Effector CD8-positive, alpha-beta T cell (primary cell): ENCODE measurements at places on chromosomes 5 and 9.

DNA sequence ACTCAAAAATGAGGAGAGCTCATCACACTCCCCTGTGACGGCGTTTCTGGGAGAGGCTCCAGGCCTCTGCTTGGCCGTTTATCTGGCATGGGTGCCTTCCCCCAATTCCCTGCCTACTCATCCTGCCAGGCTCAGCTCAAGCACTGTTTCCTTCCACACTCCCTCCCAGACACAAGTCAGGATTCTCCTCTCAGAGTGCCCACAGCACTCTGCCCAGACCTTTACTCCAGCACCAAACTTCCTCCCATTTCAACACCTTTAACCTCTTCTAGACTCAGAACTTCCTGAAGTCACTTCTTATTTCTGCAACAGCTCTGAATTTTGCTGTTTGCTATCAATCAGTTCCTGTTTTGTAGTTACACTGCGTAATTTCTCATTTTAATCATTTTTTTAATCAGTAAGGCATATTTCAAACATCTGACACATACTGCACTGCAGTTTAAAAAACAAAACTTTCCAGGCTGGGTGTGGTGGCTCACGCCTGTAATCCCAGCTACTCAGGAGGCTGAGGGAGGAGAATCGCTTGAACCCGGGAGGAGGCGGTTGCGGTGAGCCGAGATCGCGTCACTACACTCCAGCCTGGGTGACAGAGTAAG lies 16.0 kb downstream of the TRMO start:
- DNase-seq = no peak

DNA sequence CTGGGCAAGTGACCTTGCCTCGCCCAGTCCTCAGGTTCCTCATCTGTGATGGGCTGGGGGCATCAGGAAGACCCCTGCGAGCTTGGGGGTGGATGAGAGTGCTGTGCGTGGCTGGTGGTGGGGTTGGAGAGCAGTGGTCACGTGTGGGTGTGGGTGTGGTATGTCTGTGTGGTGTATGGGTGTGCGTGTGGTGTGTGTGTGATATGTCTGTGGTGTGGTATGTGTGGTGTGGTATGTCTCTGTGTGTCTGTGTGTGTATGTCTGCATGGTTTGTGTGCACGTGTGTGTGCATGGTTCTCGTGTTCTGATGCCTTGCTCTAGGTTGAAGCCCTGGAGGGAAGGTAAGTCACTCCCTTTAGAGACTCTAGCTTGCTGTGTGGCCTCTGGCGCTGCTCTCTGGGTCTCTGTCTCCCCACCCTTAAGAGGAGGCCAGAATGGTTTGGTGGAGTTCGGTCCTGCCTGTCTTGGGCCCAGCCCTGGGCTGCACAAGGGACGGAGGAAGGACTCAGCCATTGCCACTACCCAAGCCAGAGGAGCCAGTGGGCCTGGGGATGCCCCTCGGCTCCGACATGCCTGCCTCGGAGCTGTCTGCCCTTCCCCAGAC lies 87.0 kb downstream of the RXRA start:
- DNase-seq = no peak

DNA sequence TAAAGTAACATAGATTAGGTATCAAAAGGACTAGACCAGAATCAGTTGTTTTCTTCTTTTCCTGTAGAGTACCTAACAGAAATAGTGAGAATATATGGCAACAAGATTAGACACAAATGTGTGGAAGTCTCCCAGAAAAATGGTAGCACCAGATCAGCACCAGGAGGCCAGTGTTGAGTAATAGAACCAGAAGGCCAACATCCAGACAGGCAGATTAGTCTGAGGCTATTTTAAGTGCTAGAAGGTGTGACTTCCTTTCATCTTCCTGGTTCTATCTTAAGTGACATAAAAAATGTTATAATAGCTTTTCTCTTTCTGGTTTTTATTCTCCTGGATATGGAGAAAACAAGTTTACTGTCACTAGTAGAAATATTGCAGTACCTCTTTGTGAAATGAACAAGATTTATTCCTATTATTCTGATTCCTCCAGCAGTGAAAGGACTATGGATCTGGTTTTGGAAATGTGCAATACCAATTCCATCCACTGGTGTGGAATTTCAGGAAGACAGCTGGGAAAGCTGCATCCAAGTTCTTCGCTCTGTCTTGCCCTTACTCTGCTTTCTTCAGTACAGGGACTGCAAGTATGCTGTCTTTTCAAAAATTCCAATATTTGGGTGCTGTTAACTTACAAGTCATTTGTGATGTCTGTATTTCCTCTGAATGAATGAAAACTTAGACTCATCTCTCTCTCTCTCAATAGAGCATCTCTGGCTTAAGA lies 39.1 kb downstream of the SHLD3 start:
- DNase-seq = no peak

DNA sequence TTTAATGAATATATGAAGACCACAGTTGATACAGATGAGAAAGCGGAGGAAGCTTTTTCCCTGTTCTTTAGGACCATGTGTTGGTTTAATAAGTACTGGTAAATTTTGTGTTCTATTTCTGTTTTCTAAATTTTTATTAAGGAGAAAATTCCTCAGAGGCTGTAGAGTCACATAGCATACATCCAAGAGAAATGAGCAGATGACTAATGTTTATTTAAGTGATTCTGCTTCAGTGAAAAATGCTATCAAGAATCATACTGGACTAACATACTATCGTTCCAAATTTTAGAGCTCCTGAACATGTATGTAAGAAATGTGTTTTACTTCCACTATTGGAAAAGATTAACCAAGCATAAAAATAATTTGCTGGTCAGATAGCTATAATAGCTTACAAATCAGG lies 115.0 kb downstream of the KIAA1958 start:
- DNase-seq = no peak

- DNase-seq = no peak
Measured at GRCh38 chr5:147375151-147375550, 134.7 kb downstream of the DPYSL3 start.

GRCh38 chr9:118364266-118365106 lies 660.3 kb downstream of the TLR4 start:
- DNase-seq = no peak

DNA sequence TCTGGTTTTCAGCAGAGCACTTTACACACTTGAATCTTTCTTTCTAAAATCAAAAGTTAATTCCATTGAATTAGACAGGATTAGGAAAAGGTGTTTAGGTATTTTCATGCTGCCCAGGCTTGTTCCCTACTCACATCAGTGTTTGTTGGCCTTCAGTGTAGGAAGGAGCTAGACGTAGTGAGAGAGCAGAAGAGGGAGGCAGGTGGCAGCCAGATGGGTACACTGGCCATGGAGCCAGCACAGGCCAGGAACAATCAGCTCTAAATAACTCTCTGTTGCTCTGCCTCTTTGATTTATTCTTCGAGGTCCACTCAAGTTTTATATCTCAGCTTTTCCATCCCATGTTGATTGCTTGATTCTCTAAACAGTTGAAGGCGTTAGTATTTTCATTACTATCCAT lies 529.6 kb downstream of the PSAT1 start:
- no peak for DNase-seq

GRCh38 chr5:50501491-50502228 lies 60.6 kb upstream of the EMB start:
- DNase-seq = no peak

DNA sequence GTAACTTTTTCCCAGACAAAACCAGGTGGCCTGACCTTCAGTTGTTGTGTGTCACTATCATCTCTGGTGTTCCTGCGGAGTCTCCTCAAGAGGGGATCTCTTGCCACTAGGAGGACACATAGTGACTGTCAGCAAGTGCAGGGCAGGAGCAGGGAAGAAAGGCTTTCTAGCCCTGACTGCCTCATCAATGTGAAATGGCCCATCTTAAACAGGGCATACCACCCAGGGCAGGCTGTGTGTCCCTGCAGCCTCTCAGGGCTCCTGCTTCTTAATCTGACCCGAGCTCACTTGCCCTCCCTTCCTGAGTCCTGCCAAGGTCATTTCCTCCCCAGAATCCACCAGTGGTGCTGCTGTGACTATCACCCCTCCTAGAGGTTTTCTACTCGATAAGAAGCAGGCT lies 57.4 kb upstream of the SIMC1 start:
- no peak for DNase-seq

GRCh38 chr5:153707626-153708025 lies 217.2 kb downstream of the GRIA1 start:
- no peak for DNase-seq

DNA sequence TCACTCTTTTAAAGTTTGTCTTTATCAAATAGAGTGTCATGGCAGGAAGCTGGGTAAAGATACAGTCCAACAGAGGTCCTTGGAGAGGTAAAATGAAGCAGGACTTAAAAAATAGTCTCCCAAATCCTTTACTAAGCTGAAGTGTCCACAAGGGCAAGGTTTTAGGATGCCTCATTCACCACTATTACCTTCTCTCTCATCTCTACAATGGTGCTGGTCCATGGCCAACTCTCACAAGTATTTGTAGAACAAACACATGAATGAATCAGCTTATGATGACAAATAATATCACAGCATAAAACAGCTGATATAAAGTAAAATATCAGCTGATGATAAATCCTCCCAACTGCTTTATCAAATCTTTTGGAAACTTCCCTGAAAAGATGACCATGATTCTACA lies 162.3 kb upstream of the ZNF462 start:
- DNase-seq = no peak

DNA sequence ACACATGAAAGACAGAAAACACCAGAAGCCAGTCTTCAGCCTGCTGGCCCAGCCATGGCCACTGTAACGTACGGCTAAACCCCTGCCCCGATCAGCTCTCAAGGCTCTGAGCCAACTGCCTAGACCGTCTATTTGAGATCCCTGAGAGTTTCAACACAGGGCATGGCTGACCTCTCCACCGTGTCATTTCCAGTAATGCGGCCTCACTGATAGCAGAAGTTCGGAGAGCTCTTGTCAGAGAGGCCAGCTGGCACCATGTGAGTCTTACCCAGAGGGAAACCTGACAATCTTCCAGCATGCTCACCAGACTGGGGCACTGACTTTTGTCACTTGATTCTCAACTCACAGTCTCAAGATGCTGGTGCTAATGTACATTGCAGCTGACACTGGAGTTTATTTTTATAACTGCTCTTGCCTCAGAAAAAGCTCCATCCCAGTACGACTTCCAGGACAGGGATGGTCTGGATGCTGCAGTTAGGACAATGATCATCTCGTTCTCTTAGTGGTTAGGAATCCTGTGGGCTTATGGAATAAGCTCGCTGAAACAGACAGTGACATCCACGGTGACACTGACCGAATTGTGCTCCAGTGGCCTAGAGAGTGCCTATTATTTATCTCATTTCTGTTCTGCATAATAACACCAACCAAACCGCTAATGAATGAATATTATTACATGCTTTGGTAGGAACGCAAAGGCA lies 372.7 kb downstream of the ICE1 start:
- DNase-seq = no peak

DNA sequence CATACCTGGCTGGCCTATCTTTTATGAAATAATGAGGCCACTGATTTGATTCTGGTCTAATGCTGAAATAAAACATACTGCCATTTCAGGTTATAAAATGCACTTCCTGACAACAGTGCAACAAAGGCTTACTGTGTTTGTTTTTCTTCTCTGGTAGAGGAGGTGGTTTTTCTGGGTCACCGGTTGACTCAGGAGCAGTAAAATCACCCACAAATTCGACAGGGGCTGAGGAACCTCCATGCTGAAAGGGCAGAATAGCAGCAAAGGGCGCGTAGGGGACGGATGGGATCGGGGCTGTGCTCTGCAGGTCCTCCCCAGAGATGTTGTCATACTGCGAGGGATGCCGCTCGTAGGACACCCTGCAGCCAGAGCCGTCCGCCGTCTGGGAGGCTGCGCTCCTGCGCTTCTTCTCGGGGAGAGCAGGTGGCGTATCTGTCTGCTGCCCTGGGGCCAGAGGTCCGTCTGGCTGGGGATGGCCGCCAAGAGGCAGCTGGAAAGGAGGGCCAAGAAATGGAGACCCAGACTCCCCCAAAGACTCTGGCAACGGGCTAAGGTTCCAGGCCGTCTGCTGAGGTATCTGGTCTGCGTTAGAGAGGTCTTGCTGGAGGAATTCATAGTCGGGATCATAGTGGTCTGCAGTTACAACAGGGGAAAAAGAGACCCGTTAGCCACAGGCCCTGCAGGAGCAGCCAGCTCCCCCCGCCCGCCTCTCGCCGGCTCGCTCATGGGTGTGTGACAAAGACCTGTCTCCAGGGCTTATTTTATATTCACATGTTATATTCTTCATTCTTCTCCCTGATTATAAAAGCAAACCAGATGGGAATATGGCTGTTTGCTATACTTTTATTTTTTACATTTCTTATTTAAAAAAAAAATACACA lies 80.7 kb downstream of the PRRT1B start:
- DNase-seq = no peak

DNA sequence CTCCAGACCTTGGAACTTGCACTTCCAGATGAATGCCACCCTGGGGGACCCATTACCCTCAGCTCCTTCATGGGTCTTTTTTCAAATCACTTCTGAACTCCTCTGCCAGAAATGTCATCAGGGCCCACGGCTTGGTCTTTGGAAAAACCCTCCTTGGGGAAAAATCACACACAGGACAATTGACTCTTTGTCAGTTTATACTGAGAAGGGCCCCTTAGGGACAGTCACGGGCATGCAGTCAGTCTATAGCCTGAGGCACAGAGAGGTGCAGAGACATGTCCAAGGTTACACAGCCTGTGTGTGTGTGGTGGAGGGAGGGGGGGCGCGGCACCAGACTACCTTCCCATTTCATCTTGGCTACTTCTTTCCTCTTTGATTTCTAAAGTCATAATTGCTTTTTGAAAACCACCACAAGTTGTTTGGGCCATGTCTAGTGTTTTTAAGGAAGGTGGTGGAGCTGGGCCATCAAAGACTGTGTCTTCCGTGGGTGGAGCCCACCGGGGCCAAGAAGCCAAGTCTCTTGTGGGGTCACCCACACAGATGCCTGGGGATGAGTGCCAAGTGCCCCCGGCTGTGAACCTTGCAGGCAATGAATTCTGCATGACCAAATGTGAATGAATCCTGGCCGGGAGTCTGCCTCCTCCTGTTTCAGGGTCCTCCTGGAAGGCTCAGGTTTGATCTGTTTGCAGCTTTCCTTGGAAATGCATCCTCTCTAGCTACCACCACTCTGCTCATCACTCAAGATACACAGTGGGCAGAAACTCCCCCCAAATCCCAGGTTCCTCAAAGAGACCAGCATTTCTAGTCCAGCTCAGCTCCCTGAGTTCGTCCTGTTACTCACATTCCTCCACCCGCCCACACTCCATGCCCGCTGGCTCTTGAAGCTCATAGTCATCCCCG lies 200.1 kb upstream of the TBC1D2 start:
- DNase-seq = no peak

DNA sequence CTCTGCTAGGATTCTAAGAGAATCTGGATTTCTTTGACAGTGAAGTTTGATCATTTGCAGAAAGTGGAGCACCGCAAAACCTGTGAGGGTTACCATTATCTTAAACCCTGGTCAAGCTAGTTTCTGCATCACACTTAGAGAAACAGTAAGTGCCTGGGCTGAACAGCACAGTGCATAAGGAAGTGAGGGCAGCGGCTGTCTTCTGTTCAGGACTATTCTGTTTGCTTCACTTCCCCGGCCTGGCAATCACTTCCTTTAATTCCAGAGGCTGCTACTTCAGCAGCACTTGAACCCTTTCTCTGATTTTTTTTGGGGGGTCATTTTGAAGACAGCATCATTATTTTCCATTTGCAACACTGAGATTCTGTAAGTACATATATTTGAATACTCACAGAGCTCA lies 32.0 kb downstream of the SEMA6A start:
- no peak for DNase-seq
